ENCODE measurements at places on chromosomes 2 and 18.

GRCh38 chr2:11446733-11447248 lies 19.2 kb downstream of the E2F6 start:
- DNase-seq, result peak; percentile 78

DNA sequence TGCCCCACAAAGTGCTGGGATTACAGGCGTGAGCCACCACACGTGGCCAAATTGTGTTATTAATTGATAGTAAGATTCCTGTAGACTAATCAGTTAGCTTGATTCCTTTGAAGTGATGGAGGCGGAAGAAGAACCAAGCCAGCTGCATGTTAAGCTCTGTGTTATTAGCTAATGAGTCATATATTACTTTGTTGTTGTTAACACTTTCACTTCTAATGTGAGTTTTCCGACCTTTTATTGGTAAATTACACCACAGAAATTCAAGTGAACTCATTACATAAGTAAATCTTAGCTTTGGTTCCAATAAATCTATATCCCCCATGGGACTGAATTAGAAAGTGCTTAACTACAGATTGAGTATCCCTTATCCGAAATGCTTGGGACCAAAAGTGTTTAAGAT lies 20.3 kb downstream of the CHMP1B start:
- no peak for DNase-seq

DNA sequence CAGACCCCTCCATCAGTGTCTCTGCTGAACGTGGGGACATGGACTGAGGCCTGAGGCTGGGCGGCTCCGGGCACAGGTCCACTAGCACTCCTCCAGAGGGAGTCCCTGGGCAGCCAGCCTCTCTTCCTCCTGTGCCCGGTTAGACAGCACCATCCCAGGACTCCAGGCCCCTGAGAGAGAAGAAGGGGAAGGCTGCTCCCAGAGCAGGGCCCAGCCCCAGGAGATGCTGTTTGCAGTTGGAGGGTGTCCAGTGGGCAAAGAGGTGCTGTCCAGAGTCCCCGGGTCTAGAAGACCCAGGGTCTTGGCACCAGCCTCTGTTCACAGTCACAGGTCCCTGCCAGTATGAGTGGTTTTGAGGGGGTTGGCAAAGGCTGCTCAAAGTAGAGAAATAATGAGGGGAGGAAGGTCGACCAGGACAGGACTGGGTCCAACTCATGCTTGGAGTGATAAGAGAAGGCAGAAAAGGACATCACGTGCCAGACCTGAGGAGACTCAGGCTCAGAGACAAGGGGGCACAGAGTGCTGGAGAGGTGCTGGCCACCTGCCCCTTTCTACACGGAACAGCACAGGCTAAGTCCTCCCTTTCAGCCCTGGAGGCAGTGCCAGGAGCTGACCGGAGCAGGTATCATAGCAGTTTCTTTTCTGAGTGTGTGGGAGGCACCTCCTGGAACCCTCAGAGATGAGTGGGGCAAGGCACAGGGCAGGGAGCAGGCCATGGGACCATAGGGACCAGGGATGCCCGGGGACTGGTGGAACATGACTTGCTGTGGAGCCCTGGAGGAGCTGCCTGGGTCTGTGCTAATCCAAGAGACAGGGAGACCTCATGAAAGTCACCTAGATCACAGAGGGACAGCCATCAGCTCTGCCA lies 21.1 kb downstream of the CRACDL start:
- no peak for DNase-seq

DNA sequence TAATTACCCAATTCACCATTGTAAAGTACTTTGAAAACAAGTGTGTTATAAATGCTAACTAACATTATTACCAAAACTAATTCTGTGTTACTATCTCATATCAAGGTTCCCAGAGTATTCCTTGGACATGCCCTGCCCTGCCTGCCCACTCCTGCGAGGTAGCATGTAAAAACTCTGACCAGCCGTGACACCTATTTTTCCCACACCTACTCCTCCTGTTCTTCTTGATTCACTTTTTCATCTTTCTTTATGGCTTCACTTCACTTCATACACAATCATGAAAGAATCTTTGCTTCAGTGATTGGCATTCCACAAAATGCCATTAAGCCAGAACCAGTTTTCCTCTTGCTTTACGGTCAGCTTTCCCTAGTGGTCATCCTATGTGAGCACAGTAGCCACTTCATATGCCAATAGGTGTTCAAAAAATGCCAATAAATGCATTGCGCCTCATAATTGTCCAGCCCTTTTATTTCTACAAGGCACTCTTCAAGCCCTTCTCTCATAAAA lies 42.6 kb upstream of the SETBP1 start:
- no peak for DNase-seq

DNA sequence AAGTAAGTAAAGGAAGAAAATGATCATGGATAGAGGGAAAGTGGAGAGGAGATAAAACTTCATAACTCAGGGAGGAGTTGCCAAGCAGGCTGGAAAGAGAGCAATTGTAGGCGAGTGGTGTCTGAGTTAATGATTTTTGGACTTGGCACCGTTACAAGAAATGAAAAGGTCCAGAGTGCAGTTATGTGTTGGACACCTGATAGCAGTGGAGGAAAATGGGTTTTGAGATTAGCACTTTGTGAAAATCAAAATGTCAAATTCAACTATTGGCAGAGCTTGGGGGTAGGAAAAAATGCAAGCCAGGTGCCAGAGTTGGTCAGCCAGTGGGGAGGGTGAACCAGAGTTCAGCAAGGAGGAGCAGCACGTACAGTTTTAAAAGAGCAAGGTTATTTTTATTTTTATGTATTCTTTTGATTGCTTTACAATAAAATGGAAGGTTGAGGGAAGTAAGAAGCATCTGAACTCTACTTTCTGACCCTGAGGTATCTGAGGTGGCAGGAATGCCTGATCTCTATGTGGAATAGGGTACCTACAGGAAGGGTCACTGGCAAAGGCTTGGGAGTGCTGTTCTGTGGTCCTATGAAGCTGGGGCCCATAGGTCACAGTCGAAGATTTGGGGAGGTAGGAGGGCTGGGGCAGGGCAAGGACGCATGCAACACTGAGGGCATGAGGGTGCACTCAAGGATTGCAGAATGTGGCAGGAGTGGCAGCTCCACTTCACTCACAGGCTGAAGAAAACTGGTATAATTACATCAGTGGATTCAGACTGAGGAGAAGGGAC lies 127.5 kb downstream of the CD8B2 start:
- DNase-seq, result no peak

GRCh38 chr2:138323382-138324067 lies 178.0 kb upstream of the SPOPL start:
- DNase-seq, result no peak

DNA sequence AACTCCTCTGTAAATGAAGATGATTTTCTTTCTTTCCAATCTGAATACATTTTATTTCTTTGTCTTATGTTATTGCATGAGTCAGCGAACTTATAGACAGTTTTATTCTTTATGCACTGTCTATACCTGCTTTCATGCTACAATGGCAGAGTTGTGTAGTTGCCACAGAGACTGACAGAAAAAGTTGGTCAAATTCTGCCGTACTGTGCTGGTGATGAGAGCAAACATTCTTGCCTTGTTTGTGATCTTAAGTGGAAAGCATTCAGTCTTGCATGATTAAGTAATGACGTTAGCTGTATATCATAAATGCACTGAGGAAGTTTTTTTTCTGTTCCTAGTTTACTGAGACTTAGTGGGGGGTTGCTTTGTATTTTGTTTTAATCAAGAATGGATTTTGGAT lies 32.9 kb downstream of the ZC3H15 start:
- no peak for DNase-seq

DNA sequence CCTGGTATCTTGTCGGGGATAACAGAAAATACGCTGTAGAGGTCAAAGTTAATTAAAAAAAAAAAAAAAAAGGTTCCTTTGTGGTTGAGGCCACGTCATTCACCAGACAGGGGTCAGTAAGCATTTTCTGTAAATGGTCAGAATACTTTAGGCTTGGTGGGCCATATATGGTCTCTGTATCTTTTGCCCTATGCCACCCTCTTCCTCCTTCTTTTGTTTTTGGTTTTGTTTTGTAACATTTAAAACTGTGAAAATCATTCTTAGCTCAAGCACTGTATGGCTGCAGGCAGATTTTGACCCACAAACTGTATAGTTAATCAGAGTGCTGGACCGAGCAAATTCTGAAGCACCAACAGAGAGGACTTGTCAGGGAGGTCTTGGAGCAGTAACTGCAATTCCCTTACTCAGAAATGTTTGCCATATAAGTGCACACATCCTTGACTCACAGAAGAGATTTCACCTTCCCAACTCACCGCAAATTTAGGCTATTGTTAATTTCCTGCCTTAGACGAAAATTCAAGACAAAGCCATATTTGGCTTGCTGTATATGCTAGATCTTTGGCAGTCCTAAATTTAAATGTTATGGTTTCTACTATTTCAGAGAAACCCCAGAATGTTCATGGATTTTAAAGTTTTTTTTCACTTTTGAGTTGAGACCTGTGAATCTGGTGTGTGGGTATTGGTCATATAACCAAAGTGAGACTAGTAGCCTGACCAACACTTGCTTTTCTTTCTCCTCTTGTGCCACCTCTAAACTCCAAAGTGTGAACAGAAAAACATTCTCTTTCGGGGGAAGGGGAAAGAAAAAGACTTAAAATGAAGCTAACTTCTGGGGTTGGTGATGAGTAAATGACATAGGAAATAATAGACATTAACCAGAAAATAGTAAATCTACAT lies 65.4 kb downstream of the DOCK10 start:
- DNase-seq, result no peak

- DNase-seq, result no peak
These were observed 80.7 kb upstream of the PXDN start for GRCh38 chr2:1825046-1825445.

GRCh38 chr2:215726070-215726469 lies 287.3 kb downstream of the MREG start:
- DNase-seq, result no peak

DNA sequence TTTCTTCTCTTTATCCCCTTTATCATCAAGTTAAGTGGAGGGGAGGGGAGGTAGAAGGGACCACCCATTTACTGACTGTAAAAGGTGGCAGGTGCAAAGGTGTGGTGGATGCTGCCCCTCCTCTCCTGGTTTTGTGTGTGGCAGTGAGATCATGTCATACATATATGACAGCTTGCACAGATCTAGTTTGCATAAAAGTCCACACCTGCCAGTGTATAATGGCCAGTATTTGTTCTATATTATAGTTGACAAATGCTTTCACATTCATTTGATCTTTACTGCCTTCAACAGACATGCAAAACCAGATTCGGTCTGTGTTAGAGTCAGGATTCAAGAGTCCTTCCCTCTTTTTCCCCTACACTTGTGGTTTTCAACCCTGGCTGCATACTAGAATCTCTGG lies 55.1 kb downstream of the TGFA start:
- DNase-seq, result no peak

- DNase-seq, result no peak
These were observed 120.2 kb downstream of the CELF4 start for GRCh38 chr18:37445368-37445767.

- DNase-seq, result peak; percentile 96
These were observed 98.7 kb downstream of the PLB1 start for GRCh38 chr2:28594332-28595108.

GRCh38 chr2:166158546-166158945 lies 30.7 kb upstream of the SCN1A start:
- DNase-seq, result no peak

GRCh38 chr2:98634406-98635092 lies 26.2 kb downstream of the UNC50 start:
- DNase-seq, result peak; percentile 46

DNA sequence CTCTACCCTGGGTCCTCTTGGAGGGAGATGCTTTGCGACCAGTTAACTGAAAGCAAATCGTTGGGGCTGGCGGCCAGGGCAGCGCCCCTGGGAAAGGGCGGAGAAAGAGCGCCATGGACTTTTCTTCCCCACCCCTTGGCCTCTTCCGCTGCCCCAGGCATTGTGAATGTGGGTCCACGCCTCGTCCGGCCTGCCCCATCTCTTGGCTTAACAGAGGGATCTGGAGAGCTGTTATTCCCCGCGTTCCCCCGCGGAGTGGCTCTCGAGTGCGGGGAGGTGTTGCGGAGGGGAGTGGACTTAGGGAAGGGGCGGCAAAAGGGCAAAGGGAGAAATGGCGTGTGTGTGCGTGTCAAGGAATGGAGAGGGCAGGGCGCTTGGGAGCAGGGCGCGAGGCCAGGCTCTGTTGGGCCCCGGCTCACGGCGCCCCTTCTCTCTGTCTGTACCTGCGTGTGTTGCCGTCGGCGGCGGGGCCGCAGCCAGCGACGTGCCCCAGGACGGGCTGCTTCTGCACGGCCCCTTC lies 6.6 kb downstream of the EMX1 start:
- peak; percentile 13 for DNase-seq

DNA sequence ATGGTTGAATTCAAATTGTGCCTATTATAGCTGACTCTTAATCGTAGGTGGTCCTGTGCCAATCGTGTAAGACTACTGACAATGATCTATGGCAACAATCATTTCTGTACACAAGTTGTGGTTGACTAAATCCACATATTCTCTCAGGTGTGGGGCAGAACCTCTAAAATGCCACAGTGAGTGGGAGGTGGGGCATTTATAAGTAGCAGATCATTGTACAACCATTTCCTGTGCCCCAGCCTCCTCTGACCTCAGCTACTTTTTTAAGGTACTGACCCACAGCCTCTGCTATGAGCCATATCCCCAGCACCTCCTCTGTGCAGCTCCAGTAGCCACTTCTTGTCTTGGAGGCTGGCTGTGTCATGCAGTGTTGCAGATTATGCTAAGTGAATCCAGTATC lies 48.6 kb upstream of the RAPH1 start:
- no peak for DNase-seq

GRCh38 chr18:28961669-28962228 lies 784.8 kb upstream of the CDH2 start:
- DNase-seq, result peak; percentile 17

DNA sequence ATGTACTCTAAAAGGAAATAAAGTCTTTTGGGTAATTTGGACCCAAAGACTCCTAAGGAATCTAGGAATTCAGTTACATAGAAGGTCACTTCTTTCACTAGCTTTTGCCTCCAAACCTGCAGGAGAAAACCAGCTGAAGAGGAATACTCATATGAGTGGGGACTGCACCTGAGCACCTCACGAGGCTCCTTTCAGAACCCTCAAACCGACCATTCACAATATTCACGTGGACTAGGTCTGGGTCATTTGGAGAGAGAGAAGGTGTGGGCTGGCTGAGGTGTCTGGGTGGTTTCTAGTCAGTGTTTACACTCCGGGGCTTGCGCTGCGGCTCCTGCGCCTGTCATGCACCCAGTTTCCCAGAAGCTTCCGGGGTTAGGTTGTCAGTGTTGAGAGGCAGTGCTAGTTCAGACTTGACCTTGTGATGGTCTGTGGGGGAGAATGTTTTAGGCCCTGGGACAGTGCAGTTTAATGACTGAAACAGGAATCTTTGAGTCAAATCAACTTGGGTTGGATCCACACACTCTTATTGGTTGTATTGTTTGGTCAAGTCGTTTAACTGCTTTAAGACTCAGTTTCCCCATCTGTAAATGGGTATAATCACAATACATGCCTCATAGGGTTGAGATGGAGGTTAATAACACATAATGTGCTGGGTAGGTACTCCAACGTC lies 78.4 kb downstream of the LIMS1 start:
- no peak for DNase-seq

DNA sequence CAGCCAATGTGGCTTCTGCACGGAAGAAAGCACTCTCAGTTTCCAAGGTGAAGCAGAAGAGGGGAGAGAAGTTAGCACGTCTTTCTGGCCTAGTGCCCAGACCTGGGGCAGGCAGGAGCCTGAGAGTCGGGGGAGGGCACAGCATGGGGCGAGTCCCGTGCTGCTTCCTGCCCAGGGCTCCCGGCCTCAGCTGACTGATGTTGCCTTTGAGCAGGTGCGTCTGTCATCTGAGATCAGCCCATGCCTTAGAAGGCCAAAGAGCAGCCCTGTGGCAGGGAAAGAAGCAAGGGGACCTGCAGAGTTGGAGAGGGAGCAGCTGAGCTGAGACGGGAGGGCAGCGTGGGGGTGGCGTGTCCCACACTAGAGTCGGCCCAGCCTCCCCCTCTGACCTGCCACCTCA lies 3.3 kb downstream of the KCNIP3 start:
- peak; percentile 38 for DNase-seq

Data from testis (tissue), 5 donors.